ENCODE measurements at places on chromosomes 2 and 18.

- DNase-seq, result no peak
These were observed 70.8 kb downstream of the RTN4 start for GRCh38 chr2:54979321-54980044.

GRCh38 chr2:27903649-27904404 is 13.3 kb downstream of the BABAM2 start:
- DNase-seq, result no peak

DNA sequence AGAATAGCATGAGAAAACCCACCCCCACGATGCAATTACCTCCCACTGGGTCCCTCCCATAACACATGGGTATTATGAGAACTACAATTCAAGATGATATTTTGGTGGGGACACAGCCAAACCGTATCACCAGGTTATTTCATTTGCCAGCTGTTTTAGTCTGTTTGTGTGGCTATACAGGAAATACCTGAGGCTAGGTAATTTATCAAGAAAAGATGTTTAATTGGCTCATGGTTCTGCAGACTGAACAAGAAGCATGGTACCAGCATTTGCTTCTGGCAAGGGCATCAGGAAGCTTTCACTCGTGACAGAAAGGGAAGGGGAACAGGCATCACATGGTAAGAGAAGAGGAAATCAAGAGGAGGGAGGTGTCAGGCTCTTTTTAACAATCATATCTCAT is 329.2 kb downstream of the GULP1 start:
- DNase-seq, result no peak

DNA sequence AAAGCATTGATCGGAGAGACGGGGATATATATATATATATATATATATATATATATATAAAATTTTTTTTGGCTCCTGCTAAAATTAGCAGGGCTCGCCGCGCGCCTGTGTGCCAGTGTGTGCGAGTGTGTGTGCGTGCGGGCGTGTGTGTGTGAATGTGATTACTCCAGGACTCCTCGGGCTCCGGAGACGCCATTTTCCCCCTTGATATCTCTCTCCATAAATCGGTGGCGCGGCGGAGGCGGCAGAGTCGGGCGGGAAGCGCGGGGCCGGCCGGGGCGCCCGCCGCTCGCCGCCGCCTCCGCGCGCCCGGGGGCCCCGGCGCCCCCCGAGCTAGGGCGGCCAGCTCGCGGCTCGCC is 795 bp upstream of the SETBP1 start:
- no peak for DNase-seq

DNA sequence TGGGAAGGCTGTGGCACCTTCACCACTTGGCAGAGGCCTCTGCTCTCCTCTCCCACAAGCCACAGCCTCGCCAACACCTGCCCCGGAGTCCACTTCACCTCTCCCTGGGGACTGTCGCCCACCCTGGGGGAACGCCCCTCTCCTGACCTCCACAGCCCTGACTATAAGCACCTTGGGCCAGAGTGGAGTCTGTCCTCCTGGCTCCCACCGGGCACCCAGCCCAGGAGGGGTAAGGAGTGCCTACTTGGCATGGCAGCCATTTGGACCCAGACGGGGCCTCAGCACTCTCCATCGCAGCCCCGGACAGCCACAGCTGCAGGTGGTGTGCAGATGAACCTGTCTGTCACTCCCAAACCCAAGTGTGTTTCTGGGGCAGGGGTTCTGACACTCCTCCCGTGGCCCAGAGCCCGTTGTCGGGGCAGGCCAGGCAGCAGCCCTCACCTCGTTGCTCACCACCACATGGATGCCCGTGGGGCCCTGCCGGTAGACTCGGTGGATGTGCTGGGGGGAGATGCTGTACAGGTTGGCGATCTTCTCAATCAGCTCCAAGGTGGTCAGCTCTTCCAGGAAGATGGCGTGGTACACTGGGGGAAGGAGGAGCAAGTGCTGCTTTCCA is 53.5 kb downstream of the TFCP2L1 start:
- DNase-seq, result no peak

Measured in retinal pigment epithelial cell (primary cell).